ENCODE measurements at places on chromosomes 3 and 15.

DNA sequence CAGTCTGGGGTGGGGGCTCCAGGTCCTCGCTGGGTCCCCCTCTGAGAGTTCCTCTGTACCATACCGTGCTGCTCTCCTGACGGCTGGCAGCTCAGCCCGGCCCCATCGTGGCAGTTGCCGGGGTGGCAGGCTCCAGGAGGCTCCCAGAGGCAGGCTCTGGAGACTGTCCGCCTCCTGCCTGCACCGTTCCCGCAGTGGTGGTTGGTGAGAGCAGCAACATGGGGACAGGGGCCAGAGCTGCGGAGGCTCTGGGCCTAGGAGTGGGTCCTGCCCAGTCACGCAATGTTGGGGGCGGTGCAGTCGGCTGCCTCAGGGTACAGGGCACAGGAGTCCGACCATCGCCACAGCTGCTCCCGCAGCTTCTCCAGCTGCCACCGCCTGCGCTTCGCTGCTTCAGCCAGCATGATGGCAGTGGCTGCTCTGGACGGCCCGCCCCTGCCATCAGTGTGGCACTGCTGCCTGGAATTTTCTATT, 492.7 kb downstream of the AGBL1 start:
- DNase-seq, result no peak

- DNase-seq, result no peak
Measured at GRCh38 chr3:57903124-57903890, 104.9 kb upstream of the FLNB start.

DNA sequence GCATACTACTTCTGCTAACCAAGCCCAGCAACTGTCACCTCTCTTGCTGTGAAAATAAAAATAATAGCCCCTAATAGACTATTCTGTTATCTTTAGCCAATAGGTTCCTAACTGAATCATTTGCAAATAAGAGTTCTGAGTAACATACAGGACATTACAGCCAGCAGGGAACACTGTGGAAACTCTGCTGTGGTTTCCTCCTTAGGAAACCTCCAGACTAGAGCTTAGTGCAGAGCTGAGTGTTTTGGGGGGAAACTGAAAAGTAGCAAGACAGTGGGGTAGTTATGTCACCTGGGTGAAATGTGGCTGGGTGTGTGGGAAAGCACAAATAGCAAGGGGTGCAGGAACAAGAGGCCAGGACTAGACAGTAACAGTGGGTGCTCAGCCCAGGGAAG, 32.4 kb downstream of the DZIP1L start:
- no peak for DNase-seq

- no peak for DNase-seq
Measured at GRCh38 chr3:127427666-127428065, 139.8 kb upstream of the PRR20G start.
